RCC 7860 (cell line): ENCODE measurements at places on chromosomes 16 and 17.

- DNase-seq, result no peak
Observed at GRCh38 chr17:34633351-34633750, 54.0 kb downstream of the TMEM132E start.

GRCh38 chr17:46922487-46922803 lies 515 bp upstream of the GOSR2 start:
- no peak for DNase-seq

- no peak for DNase-seq
Observed at GRCh38 chr17:41318231-41318630, 2.7 kb upstream of the KRTAP17-1 start.

DNA sequence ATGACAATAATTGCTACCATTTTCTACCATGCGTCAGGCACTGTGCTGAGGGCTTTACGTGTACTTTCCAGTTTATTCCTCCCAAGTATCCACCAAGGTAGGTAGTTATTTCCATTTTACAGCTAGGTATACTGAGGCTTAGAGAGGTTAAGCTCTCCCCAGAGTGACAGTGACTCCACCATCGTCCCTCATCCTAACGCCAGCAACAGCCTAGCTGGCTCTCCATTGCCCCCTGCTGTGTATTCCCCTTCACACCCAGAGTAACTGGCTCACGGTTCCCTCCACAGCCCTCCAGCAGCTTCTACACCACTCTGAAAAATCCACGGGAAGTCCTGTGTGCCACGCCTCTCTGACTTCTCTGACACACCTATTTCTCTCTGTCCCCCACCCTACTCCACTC lies 7.1 kb upstream of the ASGR1 start:
- DNase-seq, result no peak
